ENCODE measurements at places on chromosomes 7 and 10.

DNA sequence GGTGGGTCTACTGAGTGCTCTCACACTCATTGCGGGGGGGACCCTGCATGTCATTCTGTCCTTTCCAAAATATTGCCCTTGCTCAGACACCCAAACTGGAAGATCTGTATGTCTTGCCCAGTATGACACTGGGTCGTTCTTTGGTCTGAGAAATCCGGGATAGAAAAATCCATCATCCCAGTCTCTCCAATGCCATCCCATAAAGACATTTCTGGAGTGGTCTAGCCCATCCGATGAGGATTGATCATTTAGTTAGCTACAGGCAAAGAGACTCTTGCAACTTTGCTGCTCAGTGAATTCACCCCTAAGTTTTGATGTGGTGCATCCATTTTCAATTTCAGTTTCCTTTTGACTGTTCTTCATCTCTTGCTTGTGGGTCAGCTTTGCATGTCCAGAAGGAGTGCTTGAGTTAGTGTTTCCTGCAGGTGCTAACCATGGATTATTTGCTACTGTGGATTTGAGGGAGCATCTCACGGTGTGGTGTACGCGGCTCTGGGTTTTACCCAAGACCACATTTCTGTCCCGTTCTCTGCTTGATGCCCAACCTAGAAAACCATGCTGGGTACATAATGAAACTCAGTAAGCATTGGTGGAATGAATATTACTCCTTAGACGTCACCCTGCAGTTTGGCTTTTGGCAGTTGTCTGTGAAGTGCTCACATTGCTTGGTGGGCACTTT lies 247.0 kb upstream of the MKI67 start:
- no peak for DNase-seq

DNA sequence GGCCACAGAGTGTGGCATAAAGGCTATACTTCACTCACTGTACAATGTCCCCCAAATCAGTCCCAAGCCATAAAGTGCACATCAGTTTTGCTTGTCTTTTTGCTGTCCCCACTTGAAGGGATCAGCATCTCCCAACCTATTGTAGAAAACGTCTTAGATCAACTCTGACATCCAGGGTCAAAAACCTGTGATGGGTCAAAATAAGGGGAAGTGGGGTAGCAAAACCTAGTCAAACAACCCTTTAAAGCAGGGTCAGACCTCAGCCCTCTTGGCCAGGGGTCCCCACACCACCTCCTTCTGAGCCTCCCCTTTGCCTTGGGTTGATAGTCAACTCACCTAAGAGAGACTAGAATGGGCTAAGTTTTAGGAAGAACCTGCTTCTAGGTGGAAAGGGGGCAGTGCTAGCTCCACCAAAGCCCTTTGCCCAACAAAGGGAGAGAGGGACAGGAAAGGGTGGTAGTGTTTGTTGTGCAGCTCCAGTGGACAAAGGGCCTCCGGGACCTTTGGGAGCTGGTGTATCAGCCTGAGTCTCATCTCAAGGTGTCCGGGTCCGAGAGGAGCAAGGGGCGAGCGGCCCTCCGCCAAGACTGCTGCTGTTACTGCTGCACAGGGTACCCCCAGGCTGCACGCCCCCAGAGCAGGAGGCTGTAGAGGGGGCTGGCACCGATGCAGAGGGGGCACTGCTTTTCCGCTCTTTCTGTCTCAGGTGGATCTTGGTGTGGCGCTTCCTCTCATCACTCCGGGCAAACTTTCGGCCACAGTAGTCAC lies 3.3 kb downstream of the EGR2 start:
- DNase-seq = no peak

DNA sequence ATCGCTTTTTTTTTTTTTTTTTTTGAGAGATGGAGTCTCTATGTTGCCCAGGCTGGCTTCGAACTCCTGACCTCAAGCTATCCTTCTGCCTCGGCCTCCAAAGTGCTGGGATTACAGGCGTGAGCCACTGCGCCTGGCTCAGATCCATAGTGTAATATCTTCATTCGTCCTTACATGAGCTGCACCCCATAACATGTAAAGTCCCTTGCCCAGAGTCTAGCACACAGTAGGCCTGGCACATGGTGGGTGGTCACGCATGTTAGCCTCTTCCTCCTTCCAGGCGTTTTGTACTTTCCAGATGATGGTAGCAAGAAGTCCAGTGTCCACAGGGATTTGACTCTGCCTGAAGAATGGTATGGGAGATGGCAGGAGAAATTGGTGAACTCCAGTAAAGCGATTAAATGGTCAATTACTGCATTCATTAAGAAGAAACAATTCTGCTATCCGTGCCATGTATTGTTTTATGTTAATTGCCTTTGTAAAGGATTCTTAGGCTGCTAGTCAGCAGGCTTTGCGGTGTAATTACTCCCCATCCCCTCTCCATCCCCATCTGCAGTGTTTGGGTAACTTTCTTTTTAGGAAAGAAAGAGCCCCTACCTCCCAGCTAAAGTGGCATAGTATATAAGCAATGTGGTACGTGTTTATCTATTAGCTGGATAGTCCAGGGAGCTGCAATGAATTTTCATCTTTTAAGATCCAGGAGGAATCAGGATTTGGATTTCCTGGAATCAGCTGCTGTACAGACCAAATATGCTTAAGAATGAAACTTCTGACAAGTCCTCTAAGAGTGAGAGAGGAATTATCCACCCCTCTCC lies 1.2 kb downstream of the TPST1 start:
- DNase-seq = no peak

- no peak for DNase-seq
Measured at GRCh38 chr7:152591976-152592375, 84.0 kb downstream of the XRCC2 start.

DNA sequence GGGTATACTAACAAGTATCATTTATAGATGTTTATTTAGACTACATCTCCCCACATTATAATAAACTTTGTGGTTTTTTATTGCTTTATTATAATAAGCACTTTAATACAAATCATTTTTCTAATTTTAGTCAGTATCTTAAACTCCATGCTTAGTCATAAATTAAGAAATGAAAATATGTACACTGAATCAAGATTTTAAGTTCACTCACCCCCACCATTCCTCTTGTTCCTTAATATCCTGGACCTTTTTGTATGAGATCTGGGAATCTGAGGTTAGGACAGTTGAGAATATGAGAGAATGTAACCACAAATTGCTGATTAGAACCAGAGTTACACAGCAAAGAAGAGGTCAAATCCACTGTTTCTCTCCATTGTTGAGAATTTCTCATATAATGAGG lies 93.6 kb upstream of the WNT16 start:
- DNase-seq = no peak

DNA sequence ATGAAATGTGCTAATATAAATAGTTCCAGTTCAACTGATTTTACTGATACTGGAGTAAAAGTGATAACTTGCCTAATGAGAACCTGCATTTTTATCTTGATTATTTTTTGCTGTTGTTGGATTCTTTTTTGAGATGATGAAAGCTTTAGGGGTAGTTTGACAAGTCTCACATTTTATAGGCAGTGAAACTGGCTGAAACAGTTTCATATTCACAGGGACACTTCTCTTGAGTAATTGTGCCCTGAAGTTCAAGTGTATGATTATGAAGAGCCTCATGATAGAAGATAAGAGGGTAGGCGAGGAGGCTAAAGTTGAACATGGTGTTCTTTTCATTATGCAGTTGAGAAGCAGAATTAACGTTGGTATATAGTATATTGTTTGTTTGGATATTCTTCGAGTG lies 5.1 kb downstream of the AUTS2 start:
- no peak for DNase-seq

GRCh38 chr7:3087243-3087755 lies 43.6 kb upstream of the CARD11 start:
- no peak for DNase-seq

- DNase-seq = no peak
Measured at GRCh38 chr7:12725575-12726316, 38.3 kb downstream of the ARL4A start.

GRCh38 chr10:14326581-14326980 lies 4.1 kb downstream of the FRMD4A start:
- no peak for DNase-seq

DNA sequence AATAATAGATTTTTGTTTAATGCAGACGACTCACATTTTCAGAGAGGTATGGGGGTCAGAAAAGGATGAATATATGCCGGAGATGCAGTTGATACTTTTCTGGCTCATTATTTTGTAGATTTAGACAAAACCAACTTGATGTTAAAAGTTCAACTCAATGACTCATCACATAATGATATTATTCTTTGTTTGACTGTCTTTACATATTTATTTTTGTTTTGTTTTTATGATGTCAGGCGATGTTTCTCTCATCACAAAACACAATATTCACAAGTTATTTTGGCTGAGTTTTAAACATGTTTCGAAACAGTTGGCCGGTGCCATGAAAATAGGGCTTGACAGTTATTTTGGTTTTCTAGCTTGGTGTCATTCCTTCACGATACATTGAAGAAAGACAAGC lies 1.3 kb downstream of the GJD4 start:
- DNase-seq = no peak

GRCh38 chr10:47230482-47230881 lies 69.5 kb upstream of the GDF10 start:
- no peak for DNase-seq

DNA sequence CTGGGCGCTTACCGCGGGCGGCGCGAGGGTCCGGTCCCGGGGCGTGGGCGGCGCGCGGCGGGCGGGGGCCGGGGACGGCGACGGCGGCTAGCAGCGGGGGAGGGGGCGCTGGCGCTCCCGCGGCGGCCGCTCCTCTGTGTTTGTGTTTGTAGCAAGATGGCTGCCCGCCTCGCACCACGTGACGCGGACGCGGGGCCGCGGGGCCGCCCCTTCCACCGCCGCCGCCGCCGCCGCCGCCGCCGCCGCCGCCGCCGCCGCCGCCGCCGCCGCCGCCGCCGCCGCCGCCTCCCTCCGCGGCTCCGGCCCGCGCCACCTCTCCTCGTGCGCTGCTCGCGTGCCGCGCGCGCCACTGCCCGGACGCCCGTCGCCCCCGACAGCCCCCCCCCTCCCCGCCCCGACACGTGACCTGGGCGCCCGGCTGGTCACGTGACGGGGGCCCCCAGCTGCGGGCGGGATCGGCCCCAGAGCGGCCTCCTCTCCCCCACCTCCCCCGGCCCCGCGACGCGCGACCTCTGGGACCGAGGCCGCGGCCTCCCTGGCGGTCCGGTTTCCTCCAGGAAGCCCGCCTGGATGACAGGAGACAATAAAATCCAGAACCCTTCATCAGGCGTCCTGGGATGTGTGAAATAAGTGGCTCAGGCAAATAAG lies at the start of gene GIGYF1:
Gene GIGYF1 (minus strand): TSS at position 153 of the 648 bp plus-strand sequence. CDS start 6,012 bp downstream, outside the sequence.
- peak; percentile 59 for DNase-seq

GRCh38 chr7:107551936-107552335 lies 11.8 kb downstream of the COG5 start:
- DNase-seq = no peak

DNA sequence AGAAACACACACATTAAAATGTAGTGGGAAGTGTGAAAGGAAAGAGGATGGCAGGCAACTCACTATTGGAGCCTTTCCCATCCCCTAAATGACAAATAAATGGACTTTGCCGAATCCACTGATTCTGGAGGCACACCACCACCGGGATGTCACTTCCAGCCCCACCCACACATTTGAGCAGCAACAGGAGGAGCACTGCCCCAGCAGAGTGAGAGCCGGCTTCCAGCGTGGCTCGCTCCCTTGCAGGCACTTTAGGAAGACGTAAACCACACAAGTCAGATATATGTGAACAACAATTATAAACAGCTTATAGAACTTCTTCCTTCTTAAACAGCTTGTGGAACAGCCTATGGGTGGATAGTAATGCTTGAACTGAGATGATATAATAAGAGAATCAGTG lies 191.0 kb downstream of the DGKI start:
- DNase-seq = no peak

DNA sequence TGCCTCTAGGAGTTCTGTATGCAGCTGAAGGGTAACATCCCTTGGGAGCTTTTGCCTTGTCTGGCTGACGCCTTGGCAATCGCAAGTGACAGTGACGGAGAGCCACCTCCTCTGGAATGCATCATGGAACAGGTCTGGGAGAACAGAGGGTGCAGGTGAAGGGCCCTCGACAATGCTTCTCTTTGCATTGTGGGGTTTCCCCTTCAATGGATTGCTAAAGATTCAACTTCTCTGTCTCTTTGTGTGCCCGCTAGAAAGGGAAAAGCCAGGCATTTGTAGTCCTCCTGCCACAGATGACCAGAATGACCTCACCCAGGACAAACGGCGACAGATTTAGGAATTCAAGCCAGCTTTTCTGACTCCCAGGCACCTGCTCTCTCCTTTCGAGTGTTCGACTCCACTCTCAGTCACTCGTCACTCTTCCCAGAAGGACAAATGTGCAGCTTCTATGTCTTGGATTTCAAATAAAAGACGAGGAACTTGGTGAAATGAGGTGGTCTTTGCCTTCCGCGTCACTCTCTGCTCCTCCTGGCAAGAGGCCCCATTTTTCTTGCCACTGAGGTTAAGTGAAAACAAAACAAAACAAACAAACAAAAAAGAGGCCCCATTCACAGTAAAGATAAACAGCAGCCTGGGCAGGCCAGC lies 26.1 kb downstream of the IL2RA start:
- no peak for DNase-seq

DNA sequence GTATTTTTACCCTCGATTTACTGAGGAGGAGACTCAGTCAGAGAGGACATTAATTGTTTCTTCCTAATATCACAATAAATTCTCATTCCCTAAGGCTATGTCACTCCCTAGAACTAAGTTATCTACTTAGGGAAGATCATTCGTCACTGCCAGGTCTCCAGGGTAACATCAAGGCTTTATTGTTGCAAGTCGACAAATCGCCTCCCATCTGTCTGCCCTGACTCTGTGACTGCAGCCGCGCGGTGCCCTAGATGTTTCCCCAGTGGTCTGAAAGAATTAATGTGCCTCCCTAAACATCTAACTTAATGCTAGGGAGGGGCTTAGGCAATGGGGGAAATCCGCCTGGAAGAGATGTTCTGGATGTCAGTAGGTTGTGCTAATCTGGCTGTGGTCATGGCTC lies 558.8 kb upstream of the C7orf33 start:
- DNase-seq = no peak

DNA sequence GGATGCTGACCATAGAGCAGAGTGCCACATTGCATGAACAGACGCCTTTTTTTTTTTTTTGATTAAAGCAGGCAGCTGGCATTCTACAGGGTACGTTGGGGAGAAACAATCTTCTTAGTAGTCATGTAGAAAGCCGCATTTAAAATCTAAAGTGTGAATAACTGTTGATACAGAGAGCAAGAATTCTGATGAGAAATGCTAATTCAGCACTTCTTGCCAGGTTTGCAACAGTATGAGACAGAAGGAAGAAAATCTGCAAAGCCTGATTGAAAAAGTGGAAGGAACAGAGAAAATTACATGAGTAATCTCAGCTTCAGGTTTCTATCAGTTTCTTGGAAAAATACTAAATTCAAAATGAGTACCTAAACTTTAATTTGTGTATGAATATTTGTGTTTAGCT lies 232.7 kb upstream of the CHRM2 start:
- DNase-seq = no peak

- no peak for DNase-seq
Measured at GRCh38 chr10:84574102-84574501, 245.7 kb downstream of the CCSER2 start.

All from naive thymus-derived CD8-positive, alpha-beta T cell (primary cell).